CD4-positive, CD25-positive, alpha-beta regulatory T cell (primary cell): ENCODE measurements at places on chromosomes 7 and 10.

DNA sequence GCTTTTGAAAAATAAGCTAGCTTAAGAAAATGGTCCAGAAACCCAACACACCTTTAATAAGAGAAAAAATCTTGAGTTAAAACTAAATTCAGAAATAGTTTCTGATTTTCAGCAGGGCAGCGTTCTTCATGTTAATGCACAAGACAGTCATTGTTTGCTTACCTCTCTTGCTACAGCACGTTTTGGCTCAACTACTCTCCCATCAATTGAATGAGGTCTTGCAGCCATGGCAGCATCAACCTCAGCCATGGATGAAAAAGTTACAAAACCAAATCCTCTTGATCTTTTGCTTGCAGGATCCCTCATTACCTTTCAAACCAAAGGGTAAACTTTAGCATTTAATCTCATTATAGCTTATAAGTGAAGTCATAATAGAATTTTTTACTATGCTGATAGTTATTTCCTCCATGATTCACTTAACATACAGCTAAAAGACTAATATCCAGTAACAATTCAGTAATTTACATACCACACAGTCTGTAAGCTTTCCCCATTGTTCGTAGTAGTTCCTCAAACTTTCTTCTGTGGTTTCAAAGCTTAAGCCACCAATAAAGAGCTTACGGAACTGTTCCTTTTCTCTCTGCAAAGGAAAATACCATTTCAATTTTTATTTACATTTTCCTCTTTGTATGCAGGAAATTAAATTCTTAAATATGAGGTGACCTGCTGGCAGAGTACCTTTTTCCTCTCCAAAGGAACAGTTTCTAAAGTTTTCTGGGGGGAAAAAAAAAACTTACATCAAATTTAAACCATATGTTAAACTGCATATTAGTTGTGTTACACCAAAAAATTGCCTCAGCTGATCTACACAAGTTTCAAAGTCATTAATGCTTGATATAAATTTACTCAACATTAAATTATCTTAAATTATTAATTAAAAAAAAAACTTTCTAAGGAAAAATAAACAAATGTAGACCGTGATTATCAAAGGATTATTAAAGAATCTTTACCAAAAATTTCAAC, 3.1 kb downstream of the HNRNPA2B1 start:
- DNase-seq = no peak

DNA sequence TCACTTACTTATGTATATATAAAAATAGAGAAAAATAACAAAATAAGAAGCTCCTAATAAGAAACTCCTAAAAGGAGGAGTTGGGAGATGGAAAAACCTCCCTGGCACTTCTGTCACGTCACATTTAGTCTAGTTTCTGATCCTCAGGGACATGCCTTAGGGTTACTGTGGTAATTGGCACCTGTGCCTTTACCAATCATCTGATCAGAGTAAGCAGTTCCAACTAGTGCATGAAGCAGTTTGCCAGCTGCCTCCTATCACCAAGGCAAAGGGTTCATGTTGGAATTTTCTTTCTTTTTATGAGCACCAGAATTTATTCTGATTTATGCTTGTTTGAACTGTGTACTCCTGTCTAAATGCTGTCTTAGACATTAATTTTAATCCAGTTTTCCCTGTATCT, 49.9 kb downstream of the ARL4A start:
- no peak for DNase-seq

GRCh38 chr10:51000164-51000563, 74.1 kb upstream of the PRKG1 start:
- DNase-seq = no peak

GRCh38 chr10:88288320-88289059, 294.6 kb downstream of the RNLS start:
- no peak for DNase-seq

- DNase-seq = no peak
Observed at GRCh38 chr7:30201161-30201666, 66.4 kb downstream of the MTURN start.

- DNase-seq = no peak
Observed at GRCh38 chr7:85025312-85025756, 161.5 kb downstream of the SEMA3D start.

- no peak for DNase-seq
Observed at GRCh38 chr7:34191771-34192479, 286.6 kb downstream of the BMPER start.

GRCh38 chr7:141641876-141642275, 60.1 kb downstream of the DENND11 start:
- DNase-seq = no peak

DNA sequence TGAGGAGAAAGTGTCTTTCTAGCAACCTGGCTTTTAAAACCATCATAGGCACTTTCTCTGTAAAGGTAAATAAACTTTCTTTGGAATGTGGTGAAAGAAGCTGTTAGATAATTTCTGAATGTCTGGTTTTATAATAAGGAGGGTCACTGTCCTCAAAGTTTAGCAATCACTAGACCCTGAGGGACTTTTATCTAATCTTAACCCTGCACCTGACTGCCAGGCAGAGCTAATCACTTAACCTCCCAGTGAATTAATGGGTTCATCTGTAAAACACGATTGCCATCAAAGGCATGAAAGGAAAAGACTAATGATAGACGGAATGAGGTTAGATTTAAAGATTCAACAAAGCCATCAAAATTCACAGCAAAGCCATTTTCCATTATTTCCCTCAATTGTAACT, 553.8 kb downstream of the GRM8 start:
- no peak for DNase-seq

GRCh38 chr10:63030536-63030935, 102.6 kb upstream of the NRBF2 start:
- no peak for DNase-seq

- DNase-seq = no peak
Observed at GRCh38 chr7:22935269-22935668, 78.7 kb downstream of the HYCC1 start.

DNA sequence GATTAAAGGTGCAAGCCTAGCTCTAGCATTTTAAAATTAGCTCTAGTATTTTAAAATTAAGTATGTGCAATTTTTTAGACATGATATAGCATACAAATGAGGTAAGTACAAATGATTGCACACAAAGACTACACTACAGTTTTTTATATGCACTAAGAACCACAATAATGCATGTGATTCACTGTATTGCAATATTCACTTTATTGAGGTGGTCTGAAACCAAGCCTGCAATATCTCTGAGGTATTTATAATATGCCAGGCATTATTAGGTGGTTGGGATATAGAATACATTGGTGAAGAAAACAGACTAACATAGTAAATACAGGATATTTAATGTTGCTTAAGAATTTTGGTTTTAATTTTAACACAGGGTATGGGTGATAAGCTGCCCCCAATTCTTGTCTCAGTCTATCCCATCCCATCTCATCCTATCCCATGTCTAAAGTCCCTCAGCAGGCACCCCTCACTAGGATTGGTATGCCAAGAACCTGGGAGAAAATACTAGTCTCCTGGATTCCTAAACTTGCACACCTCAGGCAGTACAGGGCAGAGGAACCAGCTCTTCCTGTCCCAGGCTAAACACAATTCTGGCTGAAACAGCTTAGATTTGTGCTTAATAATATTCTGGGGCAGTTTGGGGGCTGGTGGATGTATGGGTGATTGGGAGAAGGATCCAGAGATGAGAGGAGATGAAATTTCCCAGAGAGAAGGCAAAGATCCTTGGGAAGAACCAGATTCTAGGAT, 90.4 kb downstream of the HIPK2 start:
- DNase-seq = no peak

- DNase-seq = no peak
Observed at GRCh38 chr7:121833991-121834390, 39.0 kb upstream of the PTPRZ1 start.

DNA sequence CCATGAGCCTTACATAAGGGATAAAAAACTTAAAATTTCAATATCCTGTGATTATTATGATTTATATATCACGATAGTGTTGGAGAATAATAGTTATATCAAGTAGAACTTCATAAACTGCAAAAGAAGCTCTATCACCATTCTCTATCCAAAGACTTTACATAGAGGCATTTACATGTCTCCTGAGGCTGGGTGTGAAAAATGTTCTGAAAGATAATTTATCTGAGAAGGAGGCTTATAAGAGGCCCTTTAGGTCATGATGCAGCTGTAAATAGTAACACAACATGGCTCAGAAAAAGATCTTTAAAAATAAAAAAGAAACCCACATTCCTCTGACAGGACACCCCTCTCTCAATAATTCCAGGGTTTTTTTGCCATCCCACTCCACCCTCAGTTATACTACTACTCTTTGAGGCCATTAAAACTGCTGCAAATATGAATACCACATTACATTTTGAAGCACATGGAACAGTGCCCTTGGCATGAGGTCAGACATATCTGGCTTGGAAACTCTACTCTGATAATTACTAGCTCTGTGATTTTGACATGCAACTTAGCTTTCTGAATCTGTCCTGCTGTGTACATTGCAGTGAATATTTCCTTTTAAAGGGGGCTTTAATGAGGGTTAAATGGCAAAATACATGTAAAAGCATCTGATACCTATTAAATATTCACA, 55.5 kb downstream of the SLC16A12 start:
- DNase-seq = no peak

- DNase-seq = peak; percentile 27
Observed at GRCh38 chr10:3757638-3758490, 27.1 kb downstream of the KLF6 start.

GRCh38 chr10:70567603-70568002, 34.9 kb downstream of the PRF1 start:
- DNase-seq = no peak
